ENCODE measurements at places on chromosomes 4 and X.

DNA sequence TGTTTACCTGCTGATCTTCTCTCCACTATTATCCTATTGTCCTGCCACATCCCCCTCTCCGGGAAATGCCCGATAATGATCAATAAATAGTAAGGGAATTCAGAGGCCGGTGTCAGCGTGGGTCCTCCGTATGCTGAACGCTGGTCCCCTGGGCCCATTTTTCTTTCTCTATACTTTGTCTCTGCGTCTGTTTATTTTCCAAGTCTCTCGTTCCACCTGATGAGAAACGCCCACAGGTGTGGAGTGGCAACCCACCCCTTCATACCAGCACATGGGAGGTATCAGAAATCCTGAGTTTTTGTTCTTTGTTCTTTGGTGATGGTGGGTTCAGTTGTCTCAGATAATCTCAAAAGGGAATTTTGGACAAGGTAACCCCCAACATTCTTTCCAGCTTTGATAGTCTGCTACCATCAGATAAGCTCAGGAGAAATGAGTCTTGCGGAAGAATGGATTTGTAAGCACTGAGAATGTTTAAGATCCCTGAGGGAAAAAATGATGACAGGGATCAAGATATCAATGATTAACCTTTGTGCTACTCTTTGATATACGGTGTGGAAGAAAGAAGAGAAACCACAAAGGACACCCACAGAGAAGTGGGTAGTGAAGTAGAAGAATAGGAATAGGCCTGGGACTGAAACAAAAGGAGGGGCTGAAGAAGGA lies 117.9 kb downstream of the CEP44 start:
- DNase-seq: no peak

DNA sequence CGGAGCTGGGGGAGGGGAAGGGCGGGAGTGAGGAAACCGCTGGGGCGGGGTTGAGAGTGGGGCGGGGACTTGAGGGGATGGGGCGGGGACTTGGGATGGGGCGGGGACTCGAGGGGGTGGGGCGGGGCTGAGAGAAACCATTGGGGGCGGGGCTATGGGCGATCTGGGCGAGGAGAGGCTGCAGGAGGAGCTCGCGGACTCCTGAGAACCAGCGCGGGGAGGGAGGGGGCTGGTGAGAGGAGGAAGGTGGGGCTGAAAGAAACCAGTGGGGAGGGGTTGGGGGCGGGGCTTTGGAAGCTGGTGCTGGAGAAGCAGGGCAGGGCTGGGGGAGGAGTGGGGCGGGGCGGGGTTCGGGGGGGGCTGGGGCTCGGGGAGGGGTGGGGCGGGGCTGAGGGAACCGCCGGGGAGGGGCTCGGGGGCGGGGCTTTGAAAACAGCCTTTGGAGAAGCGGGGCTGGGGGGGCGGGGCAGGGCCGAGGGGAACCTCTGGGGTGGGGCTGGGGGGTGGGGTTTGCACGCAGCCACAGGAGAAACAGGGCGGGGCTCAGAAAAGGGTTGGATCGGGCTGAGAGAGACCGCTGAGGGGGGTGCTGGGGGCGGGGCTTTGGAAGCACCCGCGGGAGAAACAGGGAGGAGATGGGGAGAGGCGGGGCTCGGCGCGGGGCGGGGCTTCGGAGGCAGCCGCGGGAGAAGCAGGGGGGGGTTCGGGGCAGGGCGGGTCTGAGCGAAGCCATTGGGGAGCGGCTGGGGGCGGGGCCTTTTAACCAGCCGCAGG lies 777 bp upstream of the EOLA2 start:
- DNase-seq: peak; percentile 77

- no peak for DNase-seq
These were observed 218.9 kb downstream of the OR13H1 start for GRCh38 chrX:131762802-131763234.

GRCh38 chr4:154399259-154399974 lies 92.2 kb downstream of the DCHS2 start:
- DNase-seq: no peak

DNA sequence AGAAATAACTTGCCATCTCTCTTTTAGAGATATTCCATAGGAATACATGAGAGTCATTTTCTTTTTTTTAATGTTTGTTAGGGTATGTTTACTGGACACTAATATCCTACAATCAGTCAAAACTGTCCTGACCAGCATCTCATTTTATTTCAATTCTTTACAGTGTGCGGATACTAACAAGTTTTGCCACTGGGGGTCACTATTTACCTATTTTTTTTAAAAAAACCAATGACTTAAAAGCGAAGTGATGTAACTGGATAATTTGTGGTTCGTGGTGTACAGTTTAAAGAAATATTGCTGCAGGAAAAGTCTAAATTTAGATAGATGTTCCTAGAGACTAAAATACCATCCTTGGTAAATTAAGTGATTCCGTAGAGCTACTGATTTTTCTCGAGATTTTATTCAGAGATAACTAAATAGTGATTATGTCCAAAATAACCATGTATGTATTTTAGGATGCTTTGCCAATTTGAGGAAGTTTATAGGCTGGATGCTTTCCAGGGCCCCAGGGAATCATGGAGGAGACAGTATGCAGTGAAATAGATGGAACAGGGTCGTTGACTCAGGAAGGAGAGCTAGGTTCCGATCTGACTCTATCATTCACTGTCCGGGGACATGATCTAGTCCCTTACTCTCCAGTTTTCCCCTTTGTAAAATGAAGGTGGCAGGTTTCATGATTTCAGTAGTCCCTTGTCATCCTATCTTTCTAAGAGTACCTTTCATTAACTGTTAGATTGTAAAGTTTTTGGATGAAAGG lies 34.0 kb upstream of the GNPDA2 start:
- DNase-seq: no peak

- no peak for DNase-seq
These were observed 91.3 kb downstream of the PPP1R2C start for GRCh38 chrX:42686706-42687105.

- no peak for DNase-seq
These were observed 1.7 kb downstream of the RNF175 start for GRCh38 chr4:153758136-153758535.

- no peak for DNase-seq
These were observed 30.7 kb upstream of the ATP6AP2 start for GRCh38 chrX:40550066-40550465.

DNA sequence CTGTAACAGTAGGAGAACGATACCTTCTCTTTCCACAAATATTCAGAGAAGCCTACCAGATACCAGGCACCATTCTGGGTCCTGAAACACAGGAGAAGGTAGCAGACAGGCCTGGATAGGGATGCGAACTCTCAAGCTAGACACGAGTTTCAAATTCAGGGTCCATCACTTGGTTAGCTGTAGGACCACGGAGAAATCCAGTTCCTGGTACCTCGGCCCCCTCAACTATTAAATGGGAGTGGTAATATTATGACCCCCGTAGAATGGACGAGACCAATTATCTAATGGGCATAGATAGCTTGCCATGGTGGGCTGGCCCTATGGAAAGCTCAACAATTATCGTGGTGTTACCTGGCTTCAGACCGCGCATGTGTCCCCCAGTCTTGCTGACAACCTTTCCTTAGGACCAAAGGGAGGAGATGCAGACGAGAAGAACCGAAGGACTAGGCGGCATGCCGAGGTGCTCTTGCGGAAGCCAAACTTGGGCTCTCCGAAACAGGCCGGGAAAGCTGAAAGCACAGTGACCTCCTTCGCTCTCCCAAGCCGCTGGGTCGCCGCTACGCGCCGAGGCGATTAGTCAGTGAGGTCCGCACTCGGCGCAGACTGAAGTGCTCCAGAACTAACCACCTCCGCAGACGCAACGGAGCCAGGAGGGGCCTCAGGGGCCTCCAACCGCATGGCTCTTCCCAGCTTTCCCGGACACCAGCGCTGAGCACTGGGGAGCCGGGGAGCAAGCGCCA lies 19.6 kb downstream of the NKX3-2 start:
- no peak for DNase-seq

DNA sequence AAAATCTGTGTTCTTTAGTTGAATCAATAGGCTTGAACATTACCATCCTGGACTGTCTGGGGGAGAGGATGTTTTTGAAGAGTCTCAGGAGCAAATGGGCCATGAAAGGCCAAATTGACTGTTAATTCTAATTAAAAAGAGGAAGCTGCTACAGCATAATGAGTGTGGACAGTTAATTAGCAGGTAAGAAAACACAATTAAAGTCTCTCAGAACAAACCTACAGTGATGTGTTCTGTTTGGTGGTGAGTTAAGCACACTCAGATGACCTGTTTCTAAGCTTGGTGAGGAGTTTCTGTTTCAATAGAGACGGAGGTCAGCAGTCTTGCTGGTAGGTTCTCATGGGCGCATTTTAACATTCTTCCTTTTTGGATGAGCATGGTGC lies 68.1 kb downstream of the DRD5 start:
- DNase-seq: no peak

DNA sequence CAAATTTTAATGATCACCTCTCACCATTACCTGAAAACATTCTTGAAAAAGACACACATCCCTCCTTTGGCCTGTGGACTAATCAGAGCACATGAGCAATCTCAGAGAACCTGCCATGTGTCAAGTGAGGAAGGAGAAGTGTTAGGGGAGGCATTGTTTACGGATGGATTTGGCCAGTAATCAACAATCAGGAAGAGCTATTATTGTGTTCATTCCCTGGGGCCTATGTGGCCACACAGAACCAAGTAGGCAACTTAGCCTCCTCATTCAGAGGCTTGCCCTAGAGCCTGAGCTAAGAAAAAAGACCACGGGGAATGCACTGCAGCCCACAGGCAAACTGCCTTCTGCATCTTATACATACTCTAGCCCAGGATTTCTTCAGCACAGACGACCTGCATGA lies 40.6 kb upstream of the DOCK11 start:
- no peak for DNase-seq

DNA sequence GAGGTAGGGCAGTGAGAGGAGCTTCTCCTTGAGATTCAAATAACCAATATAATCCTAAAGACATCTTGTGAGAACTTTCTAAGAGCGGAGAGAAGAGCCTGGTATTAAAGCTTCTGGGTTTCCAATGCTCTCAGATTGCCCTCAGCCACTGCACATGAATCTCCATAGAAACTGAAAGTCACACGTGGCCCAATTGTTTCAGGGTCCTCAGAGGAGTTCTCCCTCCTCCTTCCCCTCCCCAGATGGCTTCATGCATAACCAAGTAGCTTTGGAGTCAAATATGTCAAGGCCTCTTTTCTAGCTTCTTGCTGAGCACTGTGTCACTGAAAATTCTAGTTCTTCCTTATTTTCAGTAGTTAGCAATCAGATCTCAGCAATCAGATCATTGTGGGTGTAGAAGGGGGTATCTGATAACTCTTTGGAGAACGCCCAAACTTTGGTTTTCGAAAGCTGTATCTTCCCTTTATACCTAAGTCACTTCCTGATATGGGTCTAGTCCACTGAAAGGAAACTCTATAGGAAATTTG lies 2.2 kb downstream of the BTK start:
- no peak for DNase-seq

GRCh38 chrX:43551590-43551989 lies 104.5 kb upstream of the MAOA start:
- DNase-seq: no peak

DNA sequence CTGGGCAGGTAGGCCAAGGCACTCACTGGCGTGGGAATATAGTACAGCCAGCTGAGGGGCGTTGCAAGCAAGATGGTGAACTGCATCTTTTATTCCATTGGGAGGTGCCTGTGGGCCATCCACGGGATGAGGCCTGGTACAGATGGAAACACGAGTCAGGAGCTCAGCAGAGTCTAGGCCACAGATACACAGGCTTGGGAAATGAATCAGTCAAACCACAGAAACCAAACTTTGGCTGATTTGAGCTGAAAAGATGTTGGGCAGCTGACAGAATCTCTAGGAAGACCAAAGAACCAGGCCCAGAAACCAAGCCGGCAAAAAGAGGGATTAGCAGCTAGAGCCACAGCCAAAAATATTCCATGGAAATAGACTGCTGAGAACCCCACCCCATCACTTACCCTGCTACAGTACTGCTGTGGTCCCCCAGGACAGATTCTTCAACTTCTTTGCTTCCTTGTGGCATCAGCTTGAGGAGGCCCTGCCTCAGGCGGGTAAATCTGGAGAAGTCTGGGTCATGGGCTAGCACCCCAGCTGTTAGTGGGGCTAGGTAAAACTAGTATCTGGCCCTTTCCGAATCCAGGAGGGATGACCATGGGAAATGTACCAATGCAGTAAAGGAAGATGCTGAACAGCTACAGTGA lies 75.4 kb downstream of the TMEM131L start:
- DNase-seq: no peak

- no peak for DNase-seq
These were observed 214.9 kb upstream of the ARHGAP24 start for GRCh38 chr4:85260064-85260463.

- DNase-seq: no peak
These were observed 83.4 kb upstream of the MID1IP1 start for GRCh38 chrX:38717871-38718270.

GRCh38 chr4:165378745-165379677 lies at the start of gene CPE:
Gene CPE, plus strand, starts transcription at chr4:165379008. Its CDS starts 214 bp downstream, at chr4:165379222.
- peak; percentile 5 for DNase-seq

DNA sequence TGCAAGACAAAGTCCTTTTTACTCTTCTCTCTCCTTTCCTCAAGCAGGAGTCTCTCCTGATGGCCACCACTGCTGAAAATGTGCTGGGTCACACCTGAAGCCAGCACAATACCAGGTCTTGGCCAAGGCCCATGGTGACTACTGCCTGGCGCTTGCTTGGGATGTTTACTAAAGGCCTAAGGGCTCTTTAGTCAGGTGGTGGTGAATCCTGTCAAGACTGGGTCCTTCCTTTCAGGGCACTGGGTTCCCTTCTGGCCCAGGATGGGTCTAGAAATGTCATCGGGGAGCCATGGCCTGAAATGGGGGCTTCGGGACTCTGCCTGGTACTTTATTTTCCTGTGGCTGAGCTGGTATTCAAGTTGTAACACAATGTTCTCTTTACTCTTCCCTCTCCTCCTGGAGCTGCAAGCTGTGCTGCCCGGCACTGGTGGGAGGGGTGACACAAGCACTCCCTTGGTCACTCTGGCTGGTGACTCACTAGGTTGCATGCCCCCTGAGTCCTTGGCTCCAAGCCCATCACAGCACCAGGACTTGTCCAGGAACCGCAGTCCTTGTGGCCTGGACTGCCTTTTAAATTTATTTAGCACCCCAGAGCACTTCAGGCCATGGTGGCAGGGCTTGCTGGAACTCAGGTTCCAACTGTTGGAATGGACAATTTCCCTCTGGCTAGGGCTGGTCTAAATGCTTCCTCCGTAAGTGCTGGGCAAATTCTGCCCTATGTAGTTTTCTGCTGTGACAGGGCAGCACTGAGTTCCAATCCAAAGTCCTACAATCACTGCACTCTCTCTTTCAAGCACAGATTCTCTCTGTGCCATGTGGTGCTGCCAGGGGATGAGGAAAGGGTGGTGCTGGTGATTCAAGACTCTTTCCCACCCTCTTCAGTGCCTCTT lies 11.3 kb downstream of the ARL13A start:
- no peak for DNase-seq

- no peak for DNase-seq
These were observed 82.5 kb downstream of the ARHGAP10 start for GRCh38 chr4:147814376-147814775.

DNA sequence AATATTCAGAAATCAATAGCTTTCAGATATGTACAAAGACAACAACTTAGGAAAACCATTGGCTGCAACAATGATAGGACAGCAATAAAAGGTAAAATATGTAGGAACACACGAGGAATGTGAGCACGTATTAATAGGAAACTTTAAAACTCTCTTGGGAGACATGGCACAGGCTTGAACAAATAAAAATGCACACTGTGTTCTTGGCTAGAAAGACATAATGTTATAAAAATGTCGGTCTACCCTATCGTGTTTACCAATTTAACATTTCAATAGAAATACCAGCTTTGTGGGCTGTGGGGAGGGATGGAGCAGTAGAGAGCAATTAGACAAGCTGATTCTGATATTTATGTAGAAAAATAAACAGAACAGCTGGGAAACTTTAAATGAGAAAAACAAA lies 69.0 kb upstream of the FAM9B start:
- no peak for DNase-seq

- DNase-seq: no peak
These were observed 14.3 kb downstream of the CT47C1 start for GRCh38 chrX:119087121-119087520.

GRCh38 chr4:21198683-21199082 lies 498.4 kb downstream of the PACRGL start:
- DNase-seq: no peak
